Neural progenitor cell (in vitro differentiated cells): ENCODE measurements at places on chromosomes 13 and 19. TPM values are rescaled to one million over a fixed set of nuclear protein-coding genes. Genes with fewer than 3 reads are reported as not detected.

DNA sequence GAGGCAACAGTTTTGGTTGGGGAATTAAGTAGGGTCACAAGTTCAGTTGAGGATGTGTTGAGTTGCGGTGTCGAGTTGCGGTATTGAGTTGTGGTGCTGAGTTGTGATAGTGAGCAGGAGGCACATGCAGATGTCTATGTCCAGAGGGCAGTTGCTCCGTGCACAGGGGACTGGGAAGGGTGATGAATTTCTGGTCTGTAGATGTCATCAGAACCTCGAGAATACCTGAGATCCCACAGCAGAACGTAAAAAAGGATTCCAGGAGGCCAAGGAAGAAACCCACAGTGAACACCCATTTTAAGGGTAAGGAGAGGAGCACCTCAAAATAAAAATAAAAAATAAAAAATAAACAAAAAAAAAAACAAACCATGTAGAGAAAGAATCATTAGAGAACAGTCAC, 354.4 kb upstream of the ARGLU1 start:
- H3K4me1 ChIP-seq, result peaks cover 27% of the 10 kb centered on the region
- no peaks in the 10 kb centered on the region for H3K36me3 ChIP-seq
- no peaks in the 10 kb centered on the region for H3K27me3 ChIP-seq
- H3K27ac ChIP-seq, result no peak overlapping the region

GRCh38 chr19:46716672-46717033, 261 bp downstream of the PRKD2 start:
- H3K27me3 ChIP-seq, result no peaks in the 10 kb centered on the region
- H3K27ac ChIP-seq, result peak overlapping the region; percentile 83
- peak; percentile 58 for DNase-seq
- peak overlapping the region; percentile 99 for H3K4me3 ChIP-seq
- no peaks in the 10 kb centered on the region for H3K36me3 ChIP-seq

DNA sequence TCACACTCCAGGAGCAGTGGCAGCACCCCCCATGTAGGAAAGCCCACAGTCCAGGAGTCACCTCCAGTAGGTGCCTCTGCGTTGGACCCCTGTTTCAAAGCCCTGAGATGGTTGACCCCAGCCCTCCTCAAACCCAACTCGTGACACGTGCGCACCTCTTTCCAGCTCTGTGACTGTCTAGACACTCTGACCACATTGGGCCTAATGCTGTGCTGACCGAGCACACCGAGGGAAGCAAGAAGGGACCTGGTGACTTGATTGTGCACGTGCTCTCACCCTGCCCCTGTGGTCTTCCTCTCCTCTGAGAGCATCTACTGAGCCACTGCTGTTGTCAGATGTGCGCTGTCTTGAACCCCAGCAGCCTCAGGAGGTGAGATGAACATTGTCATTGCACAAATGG, 22.9 kb upstream of the SLC35E1 start:
- no peak overlapping the region for H3K4me3 ChIP-seq
- no peaks in the 10 kb centered on the region for H3K36me3 ChIP-seq
- H3K4me1 ChIP-seq, result no peaks in the 10 kb centered on the region
- no peak for DNase-seq
- no peaks in the 10 kb centered on the region for H3K27me3 ChIP-seq

DNA sequence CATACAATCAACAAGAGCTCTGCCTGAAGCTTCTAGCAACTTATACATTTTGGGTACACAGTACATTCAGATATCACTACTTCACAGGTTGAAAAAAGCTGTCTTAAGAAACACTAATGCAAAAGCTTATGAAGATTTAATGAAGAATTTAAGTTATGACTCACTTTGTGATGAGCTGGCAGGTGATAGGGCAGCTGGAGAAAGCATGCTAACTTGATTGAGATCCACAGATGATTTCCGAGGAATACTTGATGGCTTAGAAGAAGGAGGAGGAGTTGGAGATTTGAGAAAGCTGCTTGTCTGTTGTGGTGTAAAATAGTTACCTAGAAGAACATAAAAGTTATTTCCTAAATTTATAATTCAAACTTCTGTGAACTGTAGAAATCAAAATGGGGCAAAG, 23.3 kb downstream of the EXOSC8 start:
- no peak for DNase-seq
- no peaks in the 10 kb centered on the region for H3K4me1 ChIP-seq
- no peaks in the 10 kb centered on the region for H3K27me3 ChIP-seq

DNA sequence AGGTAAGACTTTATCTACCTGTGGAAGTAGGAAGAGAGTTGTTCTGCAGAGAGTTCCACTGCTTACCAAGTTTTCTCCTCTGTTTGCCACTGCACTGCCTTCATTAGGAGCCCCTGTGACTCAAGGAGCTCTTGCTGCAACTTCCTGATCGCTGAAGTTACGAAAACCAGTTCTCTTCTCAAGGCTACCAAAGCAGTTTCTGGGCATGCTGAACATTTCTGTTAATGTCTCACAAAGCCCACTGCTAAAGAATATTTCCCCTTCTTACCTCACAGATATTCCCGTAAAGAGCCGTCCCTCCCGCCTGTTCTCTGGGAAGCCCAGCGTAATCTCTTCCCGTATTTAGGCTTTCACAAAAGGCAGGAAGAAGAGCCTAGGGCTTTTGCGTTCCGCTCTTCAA, 82.6 kb upstream of the OXGR1 start:
- H3K4me3 ChIP-seq, result no peak overlapping the region
- no peaks in the 10 kb centered on the region for H3K27me3 ChIP-seq
- no peaks in the 10 kb centered on the region for H3K36me3 ChIP-seq
- H3K4me1 ChIP-seq, result no peaks in the 10 kb centered on the region
- H3K27ac ChIP-seq, result no peak overlapping the region

Gene DAND5
- 0.06 and 0.07 TPM in 2 replicates for total RNA-seq

DNA sequence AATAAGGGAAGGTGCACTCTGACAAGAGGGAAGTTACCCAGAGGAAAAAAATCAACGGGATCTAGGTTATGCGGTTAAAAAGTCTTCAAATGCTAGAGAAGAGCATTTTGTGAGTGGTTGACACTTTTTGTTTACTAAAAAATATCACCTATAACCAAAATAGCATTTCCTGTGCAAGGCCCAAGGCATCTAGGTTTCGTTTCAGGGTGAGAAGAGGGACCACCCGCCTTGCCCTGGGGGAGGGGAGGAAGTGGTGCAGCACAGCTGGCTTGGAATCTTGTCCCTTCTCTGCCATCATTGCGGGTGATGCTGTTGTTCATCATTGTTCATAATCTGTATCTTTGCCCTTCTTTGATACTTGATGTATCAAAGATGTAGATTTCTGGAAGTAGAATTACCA, 80.6 kb downstream of the NUFIP1 start:
- no peaks in the 10 kb centered on the region for H3K27me3 ChIP-seq
- no peak overlapping the region for H3K4me3 ChIP-seq
- peaks cover 17% of the 10 kb centered on the region for H3K4me1 ChIP-seq
- H3K27ac ChIP-seq, result no peak overlapping the region
- no peaks in the 10 kb centered on the region for H3K36me3 ChIP-seq

Gene F10
- total RNA-seq, result 2.0 and 6.8 TPM in 2 replicates

- no peak overlapping the region for H3K4me3 ChIP-seq
- H3K36me3 ChIP-seq, result no peaks in the 10 kb centered on the region
- DNase-seq, result no peak
- H3K4me1 ChIP-seq, result no peaks in the 10 kb centered on the region
Observed at GRCh38 chr19:15213715-15214381, 13.1 kb upstream of the NOTCH3 start.

GRCh38 chr13:99893567-99893966, 78.0 kb downstream of the ZIC5 start:
- H3K4me3 ChIP-seq, result no peak overlapping the region
- H3K36me3 ChIP-seq, result no peaks in the 10 kb centered on the region
- peaks cover 55% of the 10 kb centered on the region for H3K4me1 ChIP-seq
- H3K27me3 ChIP-seq, result peaks cover 19% of the 10 kb centered on the region

DNA sequence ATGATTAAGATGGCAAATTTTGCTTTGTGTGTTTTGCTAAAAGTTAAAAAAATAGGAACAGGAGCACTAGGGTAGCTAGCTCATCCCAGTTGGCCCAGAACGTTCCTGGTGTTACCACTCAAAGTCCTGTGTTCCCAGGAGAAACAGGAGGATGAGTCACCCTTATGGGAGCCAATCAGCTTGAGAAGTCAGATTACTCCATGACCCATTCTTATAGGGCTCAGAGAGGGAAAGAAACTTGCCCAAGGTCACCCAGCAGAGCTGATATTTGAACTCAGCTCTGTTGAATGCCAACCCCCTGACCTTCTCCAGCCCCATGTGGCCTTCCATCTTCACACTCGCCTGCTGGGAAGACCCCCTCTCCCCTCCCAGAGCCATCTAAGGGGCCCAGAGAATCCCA, 13.0 kb downstream of the NMRK2 start:
- H3K36me3 ChIP-seq, result no peaks in the 10 kb centered on the region
- no peak for DNase-seq
- H3K27ac ChIP-seq, result no peak overlapping the region
- no peaks in the 10 kb centered on the region for H3K27me3 ChIP-seq

GRCh38 chr13:75445717-75446499, 36.1 kb downstream of the TBC1D4 start:
- H3K27me3 ChIP-seq, result no peaks in the 10 kb centered on the region
- H3K36me3 ChIP-seq, result no peaks in the 10 kb centered on the region
- no peak overlapping the region for H3K27ac ChIP-seq
- H3K4me1 ChIP-seq, result no peaks in the 10 kb centered on the region
- no peak overlapping the region for H3K4me3 ChIP-seq

Gene TMEM59L
- total RNA-seq, result 0.11 and 1.4 TPM in 2 replicates

- no peak for DNase-seq
- no peak overlapping the region for H3K27ac ChIP-seq
- H3K36me3 ChIP-seq, result no peaks in the 10 kb centered on the region
- H3K4me3 ChIP-seq, result no peak overlapping the region
- H3K4me1 ChIP-seq, result no peaks in the 10 kb centered on the region
Observed at GRCh38 chr13:91773591-91774227, 375.3 kb downstream of the GPC5 start.

DNA sequence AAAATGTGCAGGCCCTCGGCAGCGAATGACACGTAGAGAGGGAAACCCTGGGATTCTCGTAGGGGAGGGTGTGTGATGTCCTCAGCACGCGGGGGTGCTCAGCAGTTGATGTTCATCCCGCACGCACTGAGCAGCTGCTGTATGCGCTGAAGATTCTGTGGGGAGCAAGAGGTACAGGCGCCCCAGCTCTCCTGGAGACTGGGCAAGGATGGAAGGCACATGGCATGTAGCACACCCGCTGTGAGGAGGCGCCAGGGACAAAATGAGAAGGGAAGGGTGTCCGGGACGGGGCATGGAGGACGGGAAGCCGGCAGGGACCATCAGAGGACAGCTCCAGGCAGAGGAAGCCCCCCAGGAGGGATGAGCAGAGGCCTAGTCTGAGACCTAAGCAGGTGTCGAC, 15.4 kb downstream of the ATP11A start:
- H3K27me3 ChIP-seq, result no peaks in the 10 kb centered on the region
- DNase-seq, result no peak
- no peak overlapping the region for H3K27ac ChIP-seq
- no peak overlapping the region for H3K4me3 ChIP-seq
- peaks cover 27% of the 10 kb centered on the region for H3K4me1 ChIP-seq
- no peaks in the 10 kb centered on the region for H3K36me3 ChIP-seq

DNA sequence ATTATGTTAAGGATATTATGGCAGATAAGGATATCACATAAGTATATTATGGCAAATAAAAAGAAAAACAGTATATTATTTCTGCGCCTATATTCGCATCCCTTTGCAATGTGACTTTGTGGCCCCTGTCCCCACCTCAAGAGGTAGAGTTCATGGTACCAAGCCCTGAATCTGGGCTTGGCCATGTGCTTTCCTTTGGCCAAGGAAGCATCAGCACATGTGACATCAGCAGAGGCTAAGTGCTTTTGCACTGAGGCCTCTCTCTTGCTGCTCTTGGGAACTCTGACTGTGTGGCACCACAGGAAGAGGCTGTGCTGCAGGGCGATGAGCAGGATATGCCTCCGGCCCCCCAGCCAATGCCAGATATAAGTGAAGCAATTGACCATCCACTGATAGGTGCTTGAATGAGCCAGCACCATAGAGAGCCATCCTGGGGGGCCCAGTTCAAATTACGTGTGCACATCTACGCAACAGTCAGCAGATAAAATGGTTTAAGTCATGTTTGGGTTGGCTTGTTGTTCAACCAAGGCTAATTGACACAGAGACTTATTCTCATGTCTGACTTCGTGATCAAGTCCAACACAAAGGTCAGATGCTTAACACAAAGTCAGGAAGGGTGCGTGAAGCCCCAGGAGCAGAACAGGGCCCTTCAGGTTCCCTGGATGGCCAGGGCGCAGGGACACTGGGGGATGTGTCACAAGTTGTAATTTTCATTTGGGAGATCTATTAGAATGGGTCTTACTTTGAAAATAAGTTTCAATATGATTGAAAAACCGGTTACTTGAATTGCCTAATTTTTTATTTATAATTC, 173.3 kb downstream of the COL4A1 start:
- no peak for DNase-seq
- no peaks in the 10 kb centered on the region for H3K27me3 ChIP-seq
- no peak overlapping the region for H3K27ac ChIP-seq
- no peaks in the 10 kb centered on the region for H3K36me3 ChIP-seq
- H3K4me1 ChIP-seq, result peaks cover 76% of the 10 kb centered on the region
- no peak overlapping the region for H3K4me3 ChIP-seq

DNA sequence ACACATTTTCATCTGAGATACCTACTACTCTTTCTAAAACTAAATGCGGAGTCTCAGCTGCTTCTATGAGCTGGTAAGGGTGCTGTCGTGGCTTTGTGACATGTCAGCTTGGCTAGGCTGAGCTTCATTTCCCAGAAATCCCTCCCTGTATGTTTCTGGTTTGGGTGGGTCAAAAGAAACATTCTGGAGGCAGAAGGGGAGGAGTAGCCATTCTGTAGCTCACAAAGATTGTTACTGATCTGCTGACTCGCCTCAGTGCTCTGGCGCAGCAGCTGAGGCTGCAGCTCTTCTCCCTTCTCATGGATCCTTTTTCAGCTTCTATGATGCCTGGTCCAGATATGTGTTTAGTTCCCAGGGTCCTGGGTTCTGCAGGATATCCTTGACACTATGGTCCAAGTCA, 114.7 kb downstream of the RAP2A start:
- no peak overlapping the region for H3K27ac ChIP-seq
- H3K4me3 ChIP-seq, result no peak overlapping the region
- DNase-seq, result no peak
- H3K4me1 ChIP-seq, result no peaks in the 10 kb centered on the region
- no peaks in the 10 kb centered on the region for H3K27me3 ChIP-seq
- H3K36me3 ChIP-seq, result no peaks in the 10 kb centered on the region

DNA sequence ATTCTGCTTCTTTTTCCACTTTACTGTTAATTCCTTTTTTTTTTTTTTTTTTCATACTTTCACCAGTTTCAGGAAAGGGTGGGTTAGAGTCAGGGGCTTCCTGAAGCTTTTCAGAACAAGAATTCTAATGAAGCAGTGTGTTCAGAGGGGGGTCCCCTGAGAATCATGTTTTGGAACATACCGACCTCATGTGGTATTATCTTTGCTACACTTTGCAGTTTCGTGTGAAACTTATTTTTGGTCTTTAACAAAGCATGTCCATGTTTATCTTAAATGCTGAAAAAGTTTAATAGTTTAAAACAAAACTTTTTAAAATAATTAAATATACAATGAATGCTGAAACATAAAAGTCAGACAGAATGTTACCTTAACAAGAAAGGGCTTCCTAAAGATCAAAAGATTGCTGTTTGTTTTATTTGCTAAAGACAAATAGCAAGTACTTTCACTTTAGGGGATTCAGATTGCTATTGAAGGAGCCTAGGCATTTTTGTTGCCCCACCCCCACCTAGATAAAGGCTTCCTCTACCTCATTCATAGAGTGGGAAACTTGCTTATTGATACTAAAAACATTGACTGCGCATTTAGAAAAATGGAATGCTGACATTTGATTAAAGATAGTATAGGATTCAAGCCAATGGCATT, 21.1 kb upstream of the POMP start:
- H3K4me3 ChIP-seq, result no peak overlapping the region
- H3K27me3 ChIP-seq, result no peaks in the 10 kb centered on the region
- peaks cover 4% of the 10 kb centered on the region for H3K4me1 ChIP-seq
- H3K36me3 ChIP-seq, result no peaks in the 10 kb centered on the region
